Keratinocyte (primary cell): ENCODE measurements at places on chromosomes 4 and X.

DNA sequence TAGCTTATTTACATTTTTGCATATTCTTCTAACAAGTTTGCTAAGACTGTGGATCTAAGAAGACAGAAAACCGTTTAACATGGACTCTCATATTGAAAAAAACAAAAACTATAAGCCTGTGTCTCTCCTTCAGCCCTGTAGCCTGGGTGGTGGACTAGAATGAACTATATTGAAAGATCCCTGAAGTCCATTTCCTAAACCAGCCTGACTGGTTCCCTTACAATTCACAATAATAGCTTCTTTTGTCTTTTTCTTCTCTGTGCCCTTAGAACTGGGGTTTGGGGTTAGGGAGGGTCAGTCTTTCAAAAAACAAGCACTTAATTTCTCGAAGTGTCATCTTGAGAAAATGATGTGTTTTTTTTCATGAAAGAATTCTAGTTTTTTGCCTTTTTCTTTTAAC lies 59.0 kb downstream of the GSTCD start:
- no peak for DNase-seq

DNA sequence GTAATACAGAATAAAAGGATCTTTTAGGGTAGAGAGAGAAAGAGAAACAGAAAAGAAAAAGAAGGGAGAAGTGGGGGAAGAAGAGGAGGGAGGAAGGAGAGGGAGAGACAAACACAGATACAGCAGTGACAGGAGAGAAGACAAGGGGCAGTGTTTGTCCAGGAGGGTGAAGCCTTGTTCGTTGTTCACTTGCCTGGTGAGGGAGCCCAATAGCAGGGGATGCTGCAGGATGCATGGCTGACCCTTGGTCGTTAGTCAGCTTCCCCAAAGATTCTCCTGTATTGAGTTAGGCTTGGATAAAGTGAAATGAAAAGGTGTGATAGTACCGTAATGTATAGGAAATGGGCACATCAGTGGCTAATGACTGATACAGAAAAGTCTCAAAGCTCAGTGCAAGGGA lies 403.7 kb downstream of the IL15 start:
- DNase-seq = no peak

DNA sequence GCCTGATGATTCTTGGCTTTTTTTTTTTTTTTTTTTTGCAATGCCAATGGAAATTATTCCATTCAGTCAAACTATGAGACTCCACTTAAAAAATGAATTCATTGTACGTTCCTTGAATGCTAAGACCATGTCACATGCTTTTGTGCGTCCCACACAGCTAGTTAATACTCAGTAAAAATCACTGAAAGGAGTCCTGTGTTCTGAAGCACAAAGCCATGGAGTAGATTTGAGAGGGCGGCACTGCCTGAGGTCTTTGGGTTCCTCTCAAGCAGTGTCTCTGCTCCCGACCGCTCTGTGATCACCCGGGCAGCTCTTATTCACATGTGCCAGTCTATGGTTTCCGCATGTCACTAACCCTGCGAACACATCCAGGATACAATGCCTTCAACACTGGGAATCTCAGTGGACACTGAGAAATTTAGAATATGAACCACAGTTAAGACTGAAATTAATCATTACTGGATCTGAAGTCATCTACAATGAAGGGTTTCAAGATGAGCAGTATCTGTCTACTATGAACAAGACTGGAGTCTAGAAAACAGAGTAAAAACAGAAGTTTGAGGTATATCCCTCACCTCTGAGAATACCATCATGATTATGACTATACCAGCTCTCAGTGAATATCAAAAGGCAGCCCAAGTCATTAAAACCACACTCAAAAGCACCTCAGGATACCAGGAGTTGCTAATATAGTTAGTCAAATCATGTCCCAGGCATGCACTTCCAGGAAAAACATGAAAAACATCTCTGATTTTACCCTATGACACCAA lies 193.0 kb downstream of the MGST2 start:
- DNase-seq = no peak

- DNase-seq = no peak
Observed at GRCh38 chr4:150055467-150055866, 22.8 kb upstream of the DCLK2 start.

- no peak for DNase-seq
Observed at GRCh38 chrX:129983575-129984110, 1.2 kb downstream of the BCORL1 start.

DNA sequence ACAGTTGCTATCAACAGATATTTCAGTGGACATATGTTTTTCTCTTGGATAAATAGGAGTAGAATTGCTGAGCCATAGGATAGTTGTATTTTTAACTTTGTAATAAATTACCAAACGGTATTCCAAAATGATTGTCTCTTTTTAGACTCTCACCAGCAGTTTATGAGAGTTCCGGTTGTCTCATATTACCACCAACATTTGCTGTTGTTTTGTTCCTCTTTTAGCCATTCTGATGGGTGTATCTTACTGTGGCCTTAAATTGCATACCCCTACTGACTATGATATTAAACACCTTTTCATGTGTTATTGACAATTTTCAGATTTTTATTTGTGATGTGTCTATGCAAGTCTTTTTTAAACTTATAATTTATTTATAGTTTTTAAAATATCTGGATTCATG lies 39.7 kb downstream of the SNX25 start:
- no peak for DNase-seq
